ENCODE measurements at places on chromosomes 12 and 14.

GRCh38 chr12:51869496-51869865 lies 18.4 kb upstream of the ANKRD33 start:
- DNase-seq = no peak

- DNase-seq = no peak
Measured at GRCh38 chr12:122659579-122659978, 43.6 kb downstream of the HCAR2 start.

GRCh38 chr12:74535536-74535935 lies 2.1 kb upstream of the ATXN7L3B start:
- no peak for DNase-seq

DNA sequence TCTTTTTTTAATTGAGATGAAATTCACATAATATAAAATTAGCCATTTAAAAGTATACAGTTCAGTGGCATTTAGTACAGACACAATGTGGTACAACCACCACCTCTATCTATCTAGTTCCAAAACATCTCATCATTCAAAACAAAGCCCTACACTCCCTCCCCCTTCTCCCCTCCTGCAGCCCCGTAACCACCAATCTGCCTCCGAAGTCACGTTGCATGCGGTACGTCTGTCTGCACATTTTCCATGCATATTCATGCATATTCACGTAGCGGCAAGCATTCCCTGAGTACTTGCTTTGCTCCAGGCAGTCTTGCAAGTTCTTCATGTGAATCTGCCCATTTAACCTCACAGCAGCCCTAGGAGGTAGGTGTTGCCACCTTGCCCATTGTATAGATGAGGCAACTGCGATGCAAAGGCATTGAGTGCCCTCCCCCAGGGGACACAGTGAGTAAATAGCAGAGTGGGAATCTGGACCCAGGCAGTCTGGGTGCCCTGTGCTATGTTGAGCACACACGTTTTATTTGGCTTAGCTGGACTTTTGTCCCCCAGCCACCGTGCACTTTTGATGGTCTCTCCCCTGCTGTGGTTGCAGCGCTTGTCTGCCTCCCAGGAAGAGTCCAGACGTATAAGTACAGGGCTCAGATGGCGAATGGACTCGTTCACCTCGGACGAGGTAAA lies 43.4 kb downstream of the RIN3 start:
- no peak for DNase-seq

- DNase-seq = no peak
Measured at GRCh38 chr12:26451763-26452162, 256.4 kb downstream of the SSPN start.

DNA sequence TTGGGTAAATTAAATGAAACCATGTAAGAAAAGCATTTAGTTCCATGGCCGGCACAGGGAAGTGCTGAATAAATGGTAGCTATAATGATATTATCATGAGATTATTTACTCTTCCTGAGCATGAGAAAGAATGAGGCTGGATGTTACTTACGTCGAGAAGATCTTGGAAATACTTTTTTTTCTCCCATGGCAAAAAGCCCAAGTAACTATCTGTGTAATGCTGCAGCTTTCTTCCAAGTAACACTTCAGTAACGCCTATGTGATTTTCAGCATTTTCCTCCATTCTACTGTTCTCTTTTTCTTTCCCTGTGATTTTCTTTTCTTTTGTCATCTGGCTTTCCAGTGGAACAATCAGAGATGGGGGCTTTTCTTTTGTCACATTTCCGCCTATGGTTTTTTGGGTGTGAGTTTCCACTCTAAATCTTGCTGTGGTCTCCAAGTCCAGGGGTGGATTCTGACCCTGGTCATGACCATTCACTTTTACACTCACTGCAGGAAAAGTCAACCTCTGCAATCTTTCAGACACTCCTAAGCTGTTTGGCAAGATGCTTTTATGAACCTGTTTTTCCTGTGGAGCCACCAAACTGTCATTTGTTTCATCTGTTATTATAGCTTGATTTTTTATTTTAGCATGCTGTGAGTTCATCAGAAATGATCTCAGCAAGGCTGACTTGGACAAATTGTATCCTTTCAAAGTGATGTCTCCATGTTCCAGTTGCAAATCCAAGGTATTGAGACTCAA lies 25.0 kb upstream of the SYCP3 start:
- no peak for DNase-seq

DNA sequence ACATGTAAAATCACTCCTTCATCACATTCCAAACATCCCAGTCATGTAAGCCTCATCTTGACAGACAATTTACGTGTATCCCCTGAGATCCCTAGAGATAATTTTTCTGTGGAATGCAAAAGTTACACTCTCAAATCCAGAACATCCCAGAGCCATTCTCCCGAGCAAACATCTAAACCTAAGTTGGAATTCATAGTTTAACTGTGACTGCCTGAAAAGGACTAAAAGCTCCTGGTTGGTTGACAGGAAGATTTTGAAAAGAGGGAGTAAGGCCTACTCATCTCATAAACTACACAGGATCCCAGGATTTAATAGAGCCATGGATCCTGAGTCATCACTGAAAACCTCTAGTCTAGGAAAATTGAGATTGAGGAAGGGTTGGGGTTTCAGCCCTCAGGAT lies 123.6 kb downstream of the SCN8A start:
- DNase-seq = no peak

DNA sequence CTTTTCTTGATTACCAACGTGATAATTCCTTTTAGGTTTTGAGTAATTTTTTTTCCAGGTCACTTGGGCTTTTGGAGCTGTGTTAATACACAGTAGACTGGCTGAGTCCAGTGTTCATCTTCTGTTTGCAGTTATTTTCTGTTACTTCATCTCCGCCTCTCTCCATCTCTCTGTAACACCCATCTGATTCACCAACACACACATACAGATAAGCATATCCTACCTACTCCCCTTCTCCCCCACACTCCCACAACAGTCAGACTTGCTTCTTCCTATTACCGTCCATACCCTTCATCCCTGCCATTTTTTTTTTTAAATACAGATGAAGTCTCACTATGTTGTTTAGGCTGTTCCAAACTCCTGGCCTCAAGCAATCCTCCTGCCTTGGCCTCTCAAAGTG lies 72.7 kb upstream of the MANSC4 start:
- no peak for DNase-seq

DNA sequence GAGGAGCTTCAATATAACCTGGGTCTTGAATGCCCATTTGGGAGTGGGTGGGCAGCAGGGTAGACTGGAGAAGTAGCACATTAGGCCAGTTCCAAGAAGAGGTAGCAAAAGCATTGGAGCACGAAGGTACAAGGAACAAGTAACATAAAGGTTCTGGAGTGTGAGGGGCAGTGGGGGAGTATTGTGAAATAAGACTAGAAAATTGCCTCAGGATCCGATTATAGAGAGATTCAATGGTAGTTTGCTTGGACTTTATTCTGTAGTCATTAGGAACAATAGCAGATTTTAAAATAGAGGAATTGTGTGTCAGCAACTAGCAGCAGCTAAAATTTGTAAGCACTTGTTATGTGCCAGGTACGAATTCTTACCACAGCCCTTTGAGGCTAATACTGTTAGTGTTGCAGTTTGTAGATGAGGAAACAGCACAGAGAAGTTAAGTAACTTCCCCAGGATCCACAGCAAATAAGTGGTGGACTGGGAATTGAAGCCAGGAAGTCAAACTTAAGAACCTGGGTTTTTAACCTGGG lies 61.8 kb downstream of the PPFIBP1 start:
- no peak for DNase-seq

- DNase-seq = no peak
Measured at GRCh38 chr12:13253966-13254760, 57.6 kb downstream of the EMP1 start.

DNA sequence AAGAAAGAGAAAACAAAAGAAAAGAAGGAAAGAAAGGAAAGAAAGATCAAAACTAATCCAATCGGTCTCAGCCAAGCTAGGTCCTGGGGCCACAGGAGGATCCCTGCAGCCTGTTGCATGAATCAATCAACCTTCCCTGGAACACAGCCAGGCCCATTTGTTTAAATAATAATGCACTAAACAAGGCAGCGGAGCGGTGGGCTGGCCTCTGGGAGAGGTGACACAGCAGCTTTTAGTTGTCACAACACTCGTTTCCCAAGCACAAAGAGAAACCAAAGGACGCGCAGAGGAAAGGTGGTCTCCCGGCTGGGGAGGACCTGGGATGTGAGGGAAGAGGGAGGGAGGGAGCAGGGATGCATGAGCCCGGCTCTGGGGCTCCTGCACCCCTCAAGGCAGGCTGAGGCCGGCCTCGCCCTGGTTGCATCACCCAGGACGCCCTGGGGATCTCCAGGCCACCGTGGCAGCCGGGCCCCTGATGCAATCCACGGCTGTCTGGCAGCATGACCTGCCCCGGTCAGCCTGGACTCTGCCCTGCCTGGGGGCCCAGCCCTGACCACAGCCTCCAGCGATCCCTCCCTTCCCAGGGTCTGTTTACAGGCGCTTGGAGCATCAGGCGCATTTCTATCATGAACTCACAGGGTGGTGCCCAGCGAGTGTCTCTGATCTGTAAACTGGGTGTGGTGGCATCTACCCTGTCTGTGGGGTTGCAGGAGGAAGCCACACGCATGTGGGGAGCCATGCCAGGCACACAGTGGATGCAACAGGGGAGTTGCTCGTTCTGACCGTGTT lies 32.5 kb downstream of the MMP17 start:
- peak; percentile 17 for DNase-seq

DNA sequence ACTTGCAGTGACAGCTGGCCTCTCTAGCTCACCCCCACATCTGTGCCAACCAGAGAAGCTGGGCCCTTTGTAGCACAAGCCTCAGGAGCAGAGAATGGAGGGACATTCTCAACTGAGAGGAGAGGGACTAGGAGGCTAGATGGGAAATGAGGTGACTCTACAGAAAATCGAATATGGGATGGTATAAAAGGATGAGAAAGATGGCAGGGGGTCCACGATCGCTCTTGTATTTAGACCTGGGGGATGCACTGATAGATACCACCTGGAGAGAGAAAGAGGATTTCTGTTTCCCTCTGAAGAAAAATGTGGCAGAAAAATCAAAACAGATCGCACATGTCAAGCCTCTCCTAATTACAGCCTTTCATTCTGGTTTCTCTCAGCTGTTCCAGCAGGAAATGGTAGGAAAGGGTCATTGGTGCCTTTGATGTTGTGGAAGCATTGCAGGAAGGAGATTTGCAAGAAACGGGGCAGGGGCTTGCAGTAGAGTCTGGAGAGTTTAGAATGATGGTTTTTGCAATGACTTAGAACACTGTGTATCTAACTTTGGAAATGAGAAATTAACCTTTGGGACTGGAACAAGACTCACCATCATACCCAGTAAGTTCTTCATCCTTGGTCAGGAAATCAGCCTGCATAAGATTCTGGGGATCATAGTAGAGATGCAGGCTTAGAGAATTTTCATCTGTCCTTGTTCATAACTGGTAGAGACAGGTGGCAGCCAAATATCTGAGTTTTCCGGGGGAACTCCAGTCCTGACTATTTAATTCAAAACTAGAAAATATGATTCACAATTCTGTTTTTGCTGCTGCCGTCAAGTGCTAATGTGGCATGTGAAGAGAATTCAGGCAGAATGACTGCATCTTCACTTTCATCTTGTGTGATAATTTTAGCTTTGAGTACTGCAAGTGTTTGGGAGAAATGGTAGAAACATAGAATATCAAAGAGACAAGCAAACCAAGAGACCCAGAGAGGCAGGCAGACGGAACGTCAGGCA lies 98.8 kb downstream of the DAD1 start:
- no peak for DNase-seq

GRCh38 chr12:24853588-24853987 lies 95.3 kb downstream of the BCAT1 start:
- no peak for DNase-seq

DNA sequence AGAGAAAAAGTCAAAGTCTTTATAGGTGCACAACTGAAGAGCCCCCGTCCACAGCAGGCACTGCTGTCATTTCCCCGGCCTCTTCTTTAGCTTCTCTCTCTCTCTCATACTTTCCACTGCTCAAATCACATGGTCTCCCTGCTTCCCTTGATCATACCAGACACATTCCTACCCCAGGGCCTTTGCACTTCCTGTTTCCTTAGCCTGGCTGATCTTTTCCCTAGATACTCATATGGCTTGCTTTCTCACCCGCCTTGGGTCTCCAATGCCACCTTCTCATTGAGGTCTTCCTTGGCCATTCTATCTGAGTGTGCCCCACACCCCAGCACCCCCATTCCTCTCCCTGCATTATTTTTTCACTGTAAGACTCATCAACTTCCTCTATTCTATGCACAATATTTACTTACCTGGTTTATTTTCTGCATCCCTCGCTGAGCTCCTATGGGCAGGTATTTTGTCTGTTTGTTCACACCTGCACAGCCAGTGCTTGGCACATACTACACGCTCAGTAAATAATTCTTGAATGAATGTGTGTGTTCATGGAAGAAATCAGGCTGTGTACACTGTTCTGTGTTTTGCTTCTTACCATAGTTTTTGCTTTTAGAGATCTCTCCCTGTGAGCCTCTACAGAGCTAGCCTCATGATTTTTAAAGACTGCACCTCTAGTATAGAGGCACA lies 31.9 kb downstream of the SERPINA1 start:
- DNase-seq = no peak

- no peak for DNase-seq
Measured at GRCh38 chr14:50711043-50711442, 42.9 kb upstream of the SAV1 start.

Data from CD4-positive, alpha-beta T cell treated with Interleukin-6 for 4 hours (primary cell).